ENCODE measurements at places on chromosomes 16 and 17.

GRCh38 chr16:9545522-9546437, 454.3 kb downstream of the HAPSTR1 start:
- DNase-seq: no peak

DNA sequence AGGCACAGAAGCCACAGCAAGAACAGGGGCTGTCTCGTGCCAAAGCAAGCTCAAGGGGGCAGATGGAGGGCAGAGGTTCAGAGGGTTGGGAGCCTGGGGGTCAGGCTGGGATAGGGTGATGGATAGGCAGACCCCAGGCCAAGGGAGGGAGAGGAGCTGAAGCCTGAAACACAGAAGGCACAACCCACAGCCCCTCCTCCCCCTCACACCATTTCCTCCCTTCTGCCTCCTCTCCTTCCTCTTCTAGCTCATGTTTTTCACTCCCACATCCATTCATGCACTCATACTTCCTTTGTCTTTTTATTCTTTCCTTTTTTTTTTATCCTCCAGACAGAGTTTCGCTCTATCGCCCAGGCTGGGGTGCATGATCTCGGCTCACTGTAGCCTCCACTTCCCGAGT, 61.1 kb downstream of the SOCS1 start:
- no peak for DNase-seq

- no peak for DNase-seq
Measured at GRCh38 chr16:86923656-86924055, 345.3 kb downstream of the FOXL1 start.

DNA sequence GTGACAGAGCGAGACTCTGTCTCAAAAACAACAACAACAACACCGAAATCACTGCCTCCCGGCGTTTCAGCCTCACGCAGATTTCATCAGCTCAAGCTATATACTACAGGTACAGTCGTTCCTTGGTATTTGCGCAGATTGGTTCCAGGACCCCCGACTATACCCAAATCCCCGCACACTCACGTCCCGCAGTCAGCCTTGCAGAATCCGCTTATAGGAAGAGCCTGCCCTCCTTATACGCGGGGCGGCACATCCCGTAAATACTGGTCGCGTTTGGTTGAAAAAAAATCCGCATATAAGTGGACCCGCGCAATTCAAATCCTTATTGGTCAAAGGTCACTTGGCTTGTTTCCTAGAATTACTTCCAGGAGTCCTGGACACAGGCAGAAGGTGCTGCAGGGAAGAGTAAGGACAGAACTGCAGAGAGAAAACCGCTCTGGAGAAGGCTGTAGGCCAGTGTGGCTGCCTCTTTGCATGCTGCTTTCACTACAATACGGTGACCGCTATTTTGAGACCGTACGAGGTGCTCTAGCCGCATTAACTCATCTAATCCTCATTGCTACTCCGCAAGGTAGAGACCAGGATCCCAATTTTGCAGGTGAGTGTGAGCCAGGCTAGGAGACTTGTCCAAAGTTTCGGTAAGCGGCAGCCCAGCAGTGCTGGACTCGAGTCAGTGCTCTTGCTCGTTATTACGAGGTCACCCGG, 718 bp downstream of the NDUFAB1 start:
- peak; percentile 4 for DNase-seq

- DNase-seq: no peak
Measured at GRCh38 chr17:55341432-55341831, 76.7 kb downstream of the HLF start.

DNA sequence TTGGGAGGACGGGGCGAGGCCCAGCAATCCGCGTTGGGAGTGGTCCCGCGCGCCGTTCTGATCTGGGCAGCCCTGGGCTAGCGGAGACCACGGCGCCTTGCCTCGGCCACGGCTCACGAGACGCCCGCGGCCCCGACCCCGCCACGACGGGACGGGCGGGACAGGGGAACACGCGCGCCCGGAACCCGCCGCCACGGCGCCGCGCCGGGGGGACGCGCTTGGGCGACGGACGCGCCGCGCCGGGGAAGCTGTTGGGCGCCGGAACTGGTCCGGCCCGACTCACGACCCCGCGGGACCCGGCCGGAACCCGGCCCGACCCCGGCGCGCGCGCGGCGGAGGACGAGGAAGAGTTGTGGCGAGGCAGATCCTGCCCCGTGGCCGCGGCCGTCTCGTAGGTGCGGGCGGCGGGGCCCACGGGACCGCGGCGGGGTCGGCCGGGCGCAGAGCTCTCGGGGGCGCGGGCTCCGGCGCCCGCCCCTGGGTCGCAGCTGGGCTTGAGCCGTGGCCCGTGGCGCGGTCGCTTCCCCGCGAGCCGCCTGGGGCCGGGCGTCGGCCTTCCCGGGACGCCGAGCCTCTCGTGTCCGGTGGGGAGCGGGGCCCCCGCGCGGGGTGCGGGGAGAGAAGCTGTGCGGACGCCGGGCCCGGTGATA, at the start of gene ACSF3:
ACSF3 (plus strand) TSS at position 251 of the 650 bp plus-strand sequence. CDS start 6,830 bp downstream, outside the sequence.
- peak; percentile 61 for DNase-seq

GRCh38 chr17:27888945-27889344, 4.2 kb downstream of the LYRM9 start:
- DNase-seq: no peak

All from T-cell (primary cell).